Panc1 (cell line): ENCODE measurements at places on chromosomes 11 and 22. TPM values are rescaled to one million over a fixed set of nuclear protein-coding genes. Genes with fewer than 3 reads are reported as not detected.

- no peak for DNase-seq
Measured at GRCh38 chr11:122173587-122173986, 57.6 kb upstream of the BLID start.

DNA sequence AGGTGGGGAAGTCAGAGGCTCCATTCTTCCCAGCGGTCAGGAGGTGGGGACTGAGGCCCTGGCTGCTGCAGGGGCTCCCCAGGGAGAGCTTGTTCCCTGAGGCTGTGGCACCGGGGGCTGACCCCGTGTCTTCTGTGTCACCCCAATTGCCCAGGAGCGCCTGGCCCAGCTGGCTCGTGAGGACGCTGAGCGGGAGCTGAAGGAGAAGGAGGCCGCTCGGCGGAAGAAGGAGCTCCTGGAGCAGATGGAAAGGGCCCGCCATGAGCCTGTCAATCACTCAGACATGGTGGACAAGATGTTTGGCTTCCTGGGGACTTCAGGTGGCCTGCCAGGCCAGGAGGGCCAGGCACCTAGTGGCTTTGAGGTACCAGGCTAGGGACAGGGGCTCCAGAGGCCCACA is 53.2 kb downstream of the MYO7A start:
- DNase-seq = no peak

CENPM gene
- 39.8 TPM for total RNA-seq

ROM1 gene
- total RNA-seq = 2.7 TPM

DNA sequence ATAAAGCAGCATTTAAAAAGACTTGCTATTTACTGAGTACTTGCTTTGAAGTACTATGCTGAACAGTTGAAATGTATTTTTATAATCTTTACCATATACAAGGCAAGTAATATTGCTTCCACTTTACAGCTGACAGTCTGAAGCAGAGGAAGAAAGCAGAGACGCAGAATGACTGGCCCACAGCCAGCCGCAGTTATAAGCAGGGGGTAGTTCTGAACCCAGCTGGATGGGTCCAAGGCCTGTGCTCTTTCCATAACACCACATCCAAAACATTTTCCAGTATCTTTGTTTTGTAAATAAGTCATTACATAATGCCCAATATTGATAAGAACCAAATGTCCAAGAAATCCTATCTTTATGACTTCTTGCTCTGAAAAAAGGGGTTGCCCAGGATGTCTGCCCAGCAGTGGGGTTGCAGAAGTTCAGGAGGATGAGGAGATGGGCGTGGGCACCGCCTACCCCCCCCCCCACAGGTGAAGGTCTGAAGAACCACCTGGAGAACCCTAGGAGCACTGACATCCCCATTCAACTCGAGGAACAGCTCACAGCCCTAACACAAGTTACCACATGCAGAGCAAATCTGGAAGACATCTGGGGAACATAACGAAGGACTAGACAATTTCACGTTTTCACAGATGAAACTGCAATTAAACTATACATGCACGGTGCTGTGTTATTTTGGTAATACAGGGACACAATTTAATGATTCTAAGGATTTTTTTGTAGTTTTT is 24.2 kb upstream of the YPEL1 start:
- no peak for DNase-seq

- no peak for DNase-seq
Measured at GRCh38 chr11:19284881-19285280, 44.1 kb upstream of the E2F8 start.

GRCh38 chr11:128804481-128804880 is 62.6 kb downstream of the KCNJ1 start:
- DNase-seq = no peak

DNA sequence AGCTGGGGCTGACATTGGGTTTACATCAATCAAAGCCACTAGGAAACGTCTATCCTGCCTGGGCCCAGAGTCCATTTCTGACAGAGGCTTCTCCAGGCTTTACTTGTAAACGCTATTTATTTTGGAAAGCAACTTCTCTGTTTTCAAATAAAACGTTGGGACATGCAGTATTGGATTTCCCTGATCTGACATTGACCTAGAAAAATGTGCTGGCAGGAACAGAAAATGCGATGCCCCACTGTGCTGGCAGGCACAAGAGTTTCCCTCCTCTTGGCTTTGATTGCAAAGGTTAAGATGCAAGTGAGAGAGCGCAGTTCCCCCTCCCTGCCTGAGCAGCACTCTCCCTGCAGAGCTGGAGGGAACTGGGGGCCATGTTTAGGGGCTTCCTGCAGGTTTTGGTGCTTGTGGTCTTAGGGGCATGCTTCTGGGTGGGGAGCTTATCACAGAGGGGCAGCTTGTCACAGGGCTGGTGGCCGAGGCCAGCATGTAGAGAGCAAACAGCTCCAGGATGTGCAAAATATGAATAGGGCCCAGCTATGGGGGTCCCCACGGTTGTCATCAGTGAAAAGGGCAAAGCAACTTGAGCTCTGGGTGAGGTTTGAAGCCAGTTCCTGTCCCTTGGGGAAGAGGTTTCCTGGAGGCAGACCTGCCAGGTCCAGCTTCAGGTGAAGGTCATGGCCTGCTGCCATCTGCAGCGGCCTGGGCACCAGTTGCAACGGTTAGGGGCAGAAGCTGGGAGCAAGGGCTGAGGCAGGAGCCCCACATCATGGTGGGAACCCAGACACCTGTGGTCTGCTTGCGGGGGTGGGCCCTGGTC is 42.3 kb upstream of the DKK3 start:
- DNase-seq = no peak

- DNase-seq = no peak
Measured at GRCh38 chr11:74951226-74951625, 2.2 kb downstream of the SPCS2 start.

GLB1L2 gene
- total RNA-seq = 10.4 TPM

- no peak for DNase-seq
Measured at GRCh38 chr11:67283481-67283963, 5.6 kb upstream of the ANKRD13D start.

DNA sequence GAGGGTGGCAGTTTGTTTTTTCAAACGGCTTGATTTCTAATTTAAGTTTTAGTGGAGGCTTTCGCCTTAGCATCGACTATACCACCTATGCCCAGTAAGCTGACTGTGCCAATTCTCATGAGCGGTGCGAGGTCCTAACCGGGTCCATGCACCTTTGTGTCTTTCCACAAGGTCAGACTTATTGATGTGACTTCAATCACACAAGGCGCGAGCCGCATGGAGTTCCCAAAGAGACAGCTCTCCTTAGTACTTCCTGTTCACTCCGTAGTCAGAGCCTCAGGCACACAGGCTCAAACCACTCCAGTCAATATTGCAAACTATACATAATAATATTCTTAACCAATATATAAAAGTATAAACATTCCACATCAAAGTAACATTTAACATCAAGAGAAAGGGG is 18.2 kb downstream of the ST14 start:
- DNase-seq = no peak

GRCh38 chr11:114165326-114166230 is 106.1 kb downstream of the ZBTB16 start:
- DNase-seq = no peak

GPR83 gene
- total RNA-seq = 0.05 TPM

MMP11 gene
- 3.0 TPM for total RNA-seq

TCN2 gene
- total RNA-seq = 2.4 TPM

MIAT gene
- 0.33 TPM for total RNA-seq

CCDC89 gene
- 1.7 TPM for total RNA-seq

CCND1 gene
- total RNA-seq = 259 TPM

MEN1 gene
- 54.5 TPM for total RNA-seq

APOL5 gene
- not detected for total RNA-seq

DNA sequence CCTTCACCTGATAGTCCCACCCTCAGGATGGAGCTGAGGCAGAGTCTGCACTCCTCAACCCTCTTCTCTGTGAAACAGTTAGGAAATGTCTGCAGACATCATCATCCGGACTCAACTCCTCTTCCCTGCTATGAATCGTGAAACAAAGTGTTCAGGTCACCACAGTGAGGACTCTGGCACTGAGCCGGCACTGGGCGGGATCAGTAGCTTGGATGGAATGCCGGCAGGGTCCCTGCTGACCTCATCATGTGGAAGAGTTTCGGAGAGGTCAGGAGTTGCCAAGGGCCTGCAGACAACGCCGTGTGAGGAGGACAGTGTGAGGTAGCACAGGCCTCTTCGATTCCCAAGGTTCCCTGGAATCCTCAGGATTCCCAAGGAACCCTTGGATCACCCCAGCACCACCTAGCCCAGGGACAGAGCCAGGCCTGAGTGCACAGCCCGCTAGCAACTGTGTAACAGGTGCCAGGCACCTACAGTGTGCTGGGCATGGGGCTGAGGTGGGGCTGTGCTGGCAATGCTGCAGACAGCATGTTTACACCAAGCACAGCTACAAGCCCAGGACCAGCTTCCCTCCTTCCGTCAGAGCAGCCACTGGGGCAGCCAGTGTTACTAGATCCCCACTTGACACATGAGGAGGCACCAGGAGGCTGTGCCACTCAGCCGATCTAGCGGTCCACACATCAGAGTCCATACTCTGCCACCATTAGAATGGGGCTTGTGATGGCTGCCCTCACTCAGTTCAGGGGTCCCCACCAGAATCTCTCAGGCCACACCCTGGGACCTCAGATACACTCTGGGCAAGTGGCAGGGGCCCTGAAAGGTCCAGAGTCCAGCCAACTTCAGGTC is 693 bp upstream of the LINC01488 start:
- DNase-seq = no peak

DNA sequence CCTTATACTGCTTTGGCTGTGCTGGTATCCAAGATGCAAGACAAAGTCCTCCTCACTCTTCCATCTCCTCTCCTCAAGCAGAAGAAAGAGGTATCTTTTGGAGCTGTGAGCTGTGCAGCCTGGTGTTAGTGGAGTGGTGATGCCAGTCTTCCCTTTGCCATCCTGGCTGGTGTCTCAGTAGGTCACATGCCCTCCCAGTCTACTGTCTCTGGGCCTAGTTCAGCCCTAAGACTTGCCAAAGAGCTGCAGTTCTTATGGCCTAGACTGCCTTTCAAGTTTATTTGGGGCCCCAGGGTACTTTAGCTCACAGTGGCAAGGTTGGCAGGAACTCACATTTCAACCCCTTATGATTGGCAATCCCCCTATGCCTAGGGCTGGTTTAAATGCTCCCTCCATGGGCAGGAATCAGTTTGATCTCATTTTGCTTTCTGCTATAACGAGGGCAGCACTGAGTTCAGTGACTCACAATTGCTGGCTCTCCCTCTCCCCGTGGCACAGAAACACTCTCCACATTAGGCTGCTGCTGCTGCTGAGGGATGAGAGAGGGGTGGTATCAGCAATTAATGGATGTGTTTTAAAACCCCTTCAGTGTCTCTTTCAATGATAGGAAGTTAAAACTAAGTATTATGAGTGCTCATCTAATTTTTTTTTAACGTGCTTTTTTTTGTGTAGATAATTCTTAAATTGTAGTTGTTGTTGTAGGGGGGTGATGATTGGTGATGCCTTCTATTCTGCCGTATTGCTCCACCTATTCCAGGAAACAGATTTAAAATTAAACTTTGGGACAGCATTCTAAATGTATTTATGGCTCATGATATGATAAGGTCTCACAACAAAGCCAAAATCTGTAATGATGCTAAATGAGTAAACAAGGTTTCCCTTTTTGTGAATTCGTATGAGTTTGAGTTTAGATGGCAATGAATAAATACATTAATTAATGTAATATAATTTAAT is 1295.0 kb downstream of the JRKL start:
- no peak for DNase-seq

MOGAT2 gene
- 0.08 TPM for total RNA-seq

DNA sequence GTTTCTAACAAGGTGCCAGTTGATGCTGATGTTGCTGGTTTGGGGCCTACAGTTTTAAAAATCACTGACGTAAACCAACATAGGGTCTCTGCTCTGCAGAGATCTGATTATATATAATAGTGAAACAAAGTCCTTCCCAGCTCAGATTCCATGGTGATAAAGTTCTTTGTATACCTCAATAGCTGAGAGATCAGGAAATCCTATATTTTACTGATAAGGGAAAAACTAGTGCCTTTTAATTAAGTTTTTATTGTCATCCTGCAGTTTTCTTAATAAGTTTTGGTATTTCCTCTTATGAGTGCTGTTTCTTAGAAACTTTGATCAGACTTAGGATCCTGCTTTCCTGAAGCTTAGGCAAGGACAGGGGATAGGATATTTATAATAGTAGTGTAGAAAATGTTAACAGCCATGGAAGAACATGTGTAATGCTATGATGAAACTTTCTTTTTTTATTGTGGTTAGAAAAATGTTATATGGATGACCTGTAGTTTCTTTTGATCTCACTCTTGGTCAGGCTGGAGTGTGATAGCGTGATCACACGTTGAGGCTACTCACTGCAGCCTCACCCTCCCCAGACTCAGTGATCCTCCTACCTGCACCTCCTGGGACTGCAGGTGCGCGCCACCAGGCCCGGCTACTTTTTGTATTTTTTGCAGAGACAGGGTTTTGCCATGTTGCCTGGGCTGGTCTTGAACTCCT is 14.1 kb downstream of the CAPRIN1 start:
- no peak for DNase-seq

- no peak for DNase-seq
Measured at GRCh38 chr11:134613646-134614045, 201.6 kb upstream of the B3GAT1 start.

DNA sequence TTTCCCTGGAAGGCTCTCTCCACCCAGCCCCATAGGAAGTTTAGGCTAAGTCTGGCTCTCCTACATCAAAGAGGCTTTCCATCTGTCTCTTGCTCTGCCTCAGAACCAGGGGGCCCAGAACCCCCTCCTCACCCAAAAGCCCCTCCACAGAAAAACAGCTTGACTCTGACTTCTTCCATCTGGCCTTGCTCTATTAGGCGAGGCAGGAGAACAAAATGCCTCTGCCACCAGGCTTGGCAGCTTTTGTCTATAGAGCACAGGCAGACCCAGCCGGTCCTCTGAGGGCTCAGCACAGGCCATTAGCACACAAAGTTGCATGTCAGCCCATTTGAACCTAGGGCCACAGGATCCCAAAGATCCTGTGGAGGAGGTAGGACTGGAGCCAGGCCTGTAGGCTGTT is 75.7 kb upstream of the SUSD2 start:
- DNase-seq = no peak

GRCh38 chr11:59822989-59823566 is 12.5 kb upstream of the MRPL16 start:
- peak; percentile 38 for DNase-seq

CD248 gene
- 0.15 TPM for total RNA-seq

BATF2 gene
- total RNA-seq = 1.6 TPM

GRCh38 chr11:14835496-14836492 is 56.2 kb downstream of the CYP2R1 start:
- no peak for DNase-seq

GRCh38 chr22:19629720-19630419 is 84.4 kb upstream of the SEPTIN5 start:
- peak; percentile 39 for DNase-seq
